ENCODE measurements at places on chromosomes 4 and X. TPM values are rescaled to one million over a fixed set of nuclear protein-coding genes. Genes with fewer than 3 reads are reported as not detected.
A peak's percentile ranks its signal among the peaks of the same experiment; 100 is the strongest.

FHIP1A gene
- 9.1 TPM for polyA plus RNA-seq

STATH gene
- not detected for polyA plus RNA-seq

PIM2 gene
- polyA plus RNA-seq: 2.0 TPM

ACOX3 gene
- polyA plus RNA-seq: 27.0 TPM

SMR3B gene
- polyA plus RNA-seq: not detected

NLGN4X gene
- polyA plus RNA-seq: 0.30 TPM

TMEM156 gene
- polyA plus RNA-seq: not detected

FGFBP2 gene
- polyA plus RNA-seq: 0.39 TPM

JADE1 gene
- 15.0 TPM for polyA plus RNA-seq

LONRF3 gene
- polyA plus RNA-seq: 0.50 TPM

SYTL5 gene
- polyA plus RNA-seq: 0.08 TPM

P2RY8 gene
- polyA plus RNA-seq: 6.1 TPM

- no peak for DNase-seq
These were observed 623.8 kb upstream of the DIPK2B start for GRCh38 chrX:45824471-45824870.

DNA sequence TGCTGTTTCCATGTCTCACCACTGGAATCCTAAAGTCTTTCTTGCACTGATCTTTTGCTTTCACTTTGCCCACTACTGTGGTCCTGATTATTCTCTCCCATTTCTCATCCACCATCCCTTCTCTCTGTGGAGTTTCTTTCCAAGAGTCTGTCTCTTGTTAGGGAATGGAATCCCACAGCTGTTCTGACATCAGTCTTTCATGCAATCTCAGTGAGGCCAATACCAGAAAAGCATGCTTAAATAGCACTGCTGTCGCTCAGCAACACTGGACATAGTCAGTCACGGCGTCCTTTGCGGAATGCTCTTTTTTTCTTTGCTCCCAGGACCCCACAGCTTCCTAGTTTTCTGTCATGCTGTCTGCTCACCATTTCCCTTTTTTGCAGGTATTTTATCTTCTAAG is 20.1 kb downstream of the SLITRK4 start:
- DNase-seq: no peak

DNA sequence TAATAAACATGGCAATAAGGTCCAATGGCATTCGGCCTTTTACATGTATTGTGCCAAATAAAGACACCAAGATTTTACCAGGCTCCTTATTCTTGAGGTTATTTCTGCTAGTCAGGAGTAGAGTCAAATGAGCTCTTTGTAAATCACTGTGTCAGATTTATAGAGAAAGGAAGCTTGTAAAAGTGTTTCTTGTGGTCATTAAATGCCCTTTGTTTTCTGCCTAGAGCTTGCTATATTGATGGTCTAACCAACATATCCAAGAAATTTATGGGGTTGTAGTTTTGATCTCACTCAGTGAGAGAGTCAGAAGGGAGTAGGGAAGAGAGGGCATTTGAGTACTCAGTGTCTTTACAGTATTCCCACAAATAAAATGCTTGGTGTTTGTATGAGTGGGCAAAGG is 86.2 kb upstream of the FRMPD4 start:
- DNase-seq: no peak

- no peak for DNase-seq
These were observed 51.5 kb upstream of the ATOH1 start for GRCh38 chr4:93777081-93777460.

GRCh38 chr4:114076899-114077570 is 97.6 kb upstream of the ARSJ start:
- DNase-seq: no peak

DNA sequence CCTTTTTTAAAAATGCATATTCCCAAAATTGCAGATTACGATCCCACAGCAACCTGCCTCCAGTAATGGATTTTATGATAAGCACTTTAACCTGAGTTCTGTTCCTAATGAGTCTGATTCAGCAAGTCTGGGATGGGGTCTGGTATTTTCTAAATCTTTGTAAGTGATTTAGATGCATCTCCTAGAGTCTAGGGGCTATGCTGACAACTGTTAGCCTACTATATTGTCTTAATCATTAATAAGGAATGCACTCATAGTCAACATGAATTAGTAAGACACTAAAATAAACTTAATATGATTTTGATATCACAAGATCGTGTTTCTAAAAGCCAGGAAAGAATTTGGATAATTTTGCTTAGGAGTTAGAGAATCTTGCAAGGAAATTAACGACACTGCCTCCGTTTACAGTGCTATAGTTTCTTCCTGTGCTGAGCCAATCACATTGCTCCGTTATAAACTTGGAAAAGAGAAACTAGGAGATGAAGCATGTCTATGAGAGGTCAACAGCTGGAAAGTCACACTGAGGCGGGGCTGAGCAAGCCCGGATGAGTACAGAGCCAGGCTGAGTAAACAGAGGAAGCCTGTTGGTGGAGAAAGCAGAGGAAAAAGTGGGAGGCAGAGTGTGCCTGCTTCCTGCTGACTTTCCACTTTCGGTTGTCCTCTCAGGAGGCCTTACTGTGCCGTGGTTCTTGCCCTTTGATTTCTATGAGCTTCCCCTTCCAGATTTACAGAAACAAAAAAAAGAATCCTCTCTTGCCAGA is 5.4 kb downstream of the SCARB2 start:
- peak; percentile 86 for DNase-seq

DNA sequence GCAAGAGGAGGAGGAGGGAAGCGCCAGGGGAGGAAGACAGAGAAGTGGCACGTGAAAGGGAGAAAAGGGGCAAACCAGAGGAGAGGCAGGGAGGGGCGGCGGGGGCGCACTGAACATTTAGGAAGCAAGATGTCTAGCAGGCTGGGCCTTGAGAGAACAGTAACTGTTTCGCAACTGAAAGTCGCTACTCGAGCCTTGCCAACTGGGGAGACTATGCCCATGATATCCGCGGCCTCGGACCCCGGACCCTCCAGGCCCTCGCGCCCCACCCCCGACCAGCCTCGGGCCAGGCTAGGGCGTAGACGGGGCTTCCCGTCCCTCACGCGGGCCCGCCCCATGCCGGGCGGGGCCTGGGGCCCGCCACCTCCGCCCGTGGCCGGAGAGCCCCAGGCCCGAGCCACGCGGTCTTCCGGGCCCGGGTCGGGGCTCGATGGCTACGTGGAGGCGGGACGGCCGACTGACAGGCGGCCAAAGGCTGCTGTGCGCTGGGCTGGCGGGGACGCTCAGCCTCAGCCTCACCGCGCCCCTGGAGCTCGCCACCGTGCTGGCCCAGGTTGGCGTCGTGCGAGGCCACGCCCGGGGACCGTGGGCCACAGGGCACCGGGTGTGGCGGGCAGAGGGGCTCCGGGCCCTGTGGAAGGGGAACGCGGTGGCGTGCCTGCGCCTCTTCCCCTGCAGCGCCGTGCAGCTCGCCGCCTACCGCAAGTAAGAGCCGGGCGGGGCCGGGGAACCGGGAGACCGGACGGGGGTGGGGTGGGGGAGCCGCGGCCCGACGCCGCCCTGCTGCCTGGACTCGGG is at the start of gene SLC25A43:
Gene SLC25A43 (plus strand): TSS at position 363 of the 798 bp plus-strand sequence. CDS start 68 bp downstream, at position 431.
- DNase-seq: peak; percentile 18

- no peak for DNase-seq
These were observed 316.7 kb downstream of the DMD start for GRCh38 chrX:32894679-32895078.

DNA sequence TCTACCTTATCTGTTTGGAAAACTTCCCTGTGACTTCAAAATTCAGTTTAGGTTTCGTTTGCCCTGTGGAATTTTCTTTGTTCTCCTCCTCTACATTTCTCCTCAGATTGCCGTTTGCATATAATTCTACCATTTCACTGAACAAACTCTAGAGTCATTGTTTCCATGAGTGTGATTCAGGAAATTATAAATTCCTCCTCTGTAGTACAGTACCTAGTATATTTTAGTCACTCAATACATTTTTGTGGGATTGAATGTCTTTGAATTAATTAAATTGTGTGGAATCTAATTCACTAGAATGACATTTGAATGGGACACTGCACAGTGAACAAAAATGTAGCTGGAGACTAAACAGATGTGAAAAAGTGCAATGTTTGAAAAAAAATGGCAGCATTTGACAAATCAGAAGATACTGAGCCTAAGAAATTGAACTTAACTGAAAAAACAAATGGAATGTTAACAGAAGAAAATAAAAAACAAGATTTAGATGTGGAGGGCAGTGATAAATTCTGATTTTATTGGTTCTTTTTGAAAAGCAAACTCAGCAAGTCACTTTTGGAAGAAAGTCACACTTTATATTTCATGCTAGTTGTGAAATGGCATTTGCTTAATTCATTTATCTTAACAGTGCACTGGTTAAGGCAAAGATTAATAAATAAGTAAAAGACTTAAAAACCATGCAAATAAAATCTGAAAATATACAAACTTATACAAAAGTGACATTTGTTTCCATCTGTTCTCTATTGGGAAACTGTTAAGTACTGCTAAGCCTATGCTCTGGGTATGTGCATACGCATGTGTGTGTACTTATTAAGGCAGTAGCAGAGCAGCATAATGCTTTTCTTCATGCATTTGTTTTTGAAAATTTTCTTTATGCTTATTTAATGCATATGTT is 512.3 kb downstream of the FAT4 start:
- no peak for DNase-seq

DNA sequence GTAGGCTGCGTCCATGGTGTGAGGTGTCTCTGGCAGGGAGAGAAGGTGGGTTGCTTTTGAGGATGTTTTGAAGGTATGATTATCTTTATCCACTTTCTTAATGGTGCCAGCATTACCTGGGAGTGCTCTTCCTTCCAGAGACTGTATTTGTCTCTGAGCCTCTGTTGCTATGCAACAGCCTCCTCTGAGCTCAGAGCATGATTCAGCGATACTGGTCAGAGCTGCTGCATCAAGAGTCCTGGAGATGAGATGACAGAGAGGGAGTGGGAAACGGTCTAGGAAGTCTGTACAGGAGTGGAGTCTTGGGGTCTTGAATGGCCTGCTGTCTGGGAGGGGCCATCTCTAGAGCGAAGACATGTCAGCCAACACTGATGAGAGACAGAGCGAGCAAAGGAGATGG is 104.4 kb upstream of the RAB40AL start:
- DNase-seq: no peak

DNA sequence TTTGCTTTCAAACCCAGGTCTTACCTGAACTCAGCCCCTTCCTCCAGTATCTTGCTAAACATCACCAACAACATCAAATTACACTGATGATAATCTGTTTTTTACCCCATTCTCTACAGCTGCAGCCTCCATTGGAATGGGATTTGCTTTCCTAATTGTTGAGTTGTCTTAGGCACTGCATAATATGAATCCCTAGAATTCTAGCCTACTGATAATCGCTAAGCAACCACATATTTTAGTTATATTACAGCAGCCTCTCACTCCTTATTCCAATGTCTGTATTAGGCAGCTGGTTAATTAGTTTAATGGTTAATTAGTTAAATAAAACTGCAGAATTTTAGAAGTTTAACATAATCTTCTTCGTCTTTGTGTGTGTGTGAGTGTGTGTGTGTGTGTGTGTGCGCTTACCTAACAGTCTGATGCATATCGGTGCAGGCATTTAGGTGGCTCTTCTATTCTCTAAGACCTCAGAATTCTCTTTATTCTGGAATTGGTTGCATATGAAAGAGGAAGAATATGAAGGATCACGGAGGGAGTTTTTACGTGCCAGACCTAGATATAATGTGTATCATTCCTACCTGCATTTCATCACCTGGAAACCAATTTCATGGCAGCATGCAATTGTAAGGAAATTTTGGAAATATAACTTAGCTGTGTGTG is 5.3 kb upstream of the COMMD8 start:
- no peak for DNase-seq

DNA sequence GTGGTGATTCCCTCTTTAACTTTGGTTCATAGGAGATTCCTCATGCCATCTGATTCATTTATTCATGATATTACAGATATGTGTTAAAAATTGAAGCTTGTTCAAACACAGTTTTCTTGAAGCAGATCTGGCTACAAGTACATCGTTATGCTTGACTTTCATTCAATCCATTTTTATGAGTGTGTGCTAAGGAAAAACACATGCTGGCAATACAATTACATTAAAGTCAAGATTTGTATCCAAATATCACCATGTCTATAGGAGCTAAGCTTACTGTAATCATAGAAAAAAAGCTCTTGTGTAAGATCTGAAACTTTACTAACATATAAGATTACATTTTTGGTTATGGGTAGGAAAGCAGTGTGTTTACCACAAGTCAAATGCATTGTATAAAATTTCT is 151.8 kb upstream of the FAT1 start:
- no peak for DNase-seq

GRCh38 chr4:143701365-143701764 is 890 bp upstream of the FREM3 start:
- no peak for DNase-seq

GRCh38 chr4:67632492-67632891 is 68.5 kb downstream of the UBA6 start:
- no peak for DNase-seq

DNA sequence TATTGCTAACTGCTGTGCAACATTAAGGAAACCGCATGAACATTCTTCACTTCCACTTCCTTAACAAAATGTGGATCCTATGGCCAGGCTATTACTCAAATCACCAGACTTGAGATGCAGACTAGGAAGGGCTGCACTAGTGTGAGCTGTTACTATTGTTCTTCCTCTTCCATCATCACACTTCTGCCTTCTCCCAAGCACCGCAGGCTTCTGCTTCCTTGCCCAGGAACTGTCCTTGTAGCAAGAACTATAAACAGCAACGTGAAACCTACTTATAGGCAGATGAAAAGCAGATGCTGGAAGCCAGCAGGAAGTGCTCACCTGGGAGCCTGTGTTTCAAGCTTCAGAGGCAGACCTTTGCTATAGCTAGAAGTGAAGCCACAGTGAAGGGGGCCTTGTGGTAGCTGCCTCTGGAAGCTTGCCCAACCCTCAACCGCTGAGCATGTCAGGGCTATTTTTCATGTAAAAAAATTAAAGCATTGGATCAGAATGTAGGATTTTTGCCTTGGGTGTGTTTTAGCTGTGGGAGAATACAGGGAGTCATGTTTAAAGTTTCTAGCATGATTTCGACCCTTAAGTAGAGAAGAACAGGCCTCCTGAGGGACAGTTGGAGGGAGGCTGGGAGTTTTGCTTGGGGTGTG is 43.9 kb downstream of the CLNK start:
- DNase-seq: peak; percentile 30

GRCh38 chr4:181688432-181688831 is 554.8 kb upstream of the TENM3 start:
- DNase-seq: no peak

GRCh38 chr4:10096201-10096977 is 20.2 kb downstream of the WDR1 start:
- peak; percentile 74 for DNase-seq

DNA sequence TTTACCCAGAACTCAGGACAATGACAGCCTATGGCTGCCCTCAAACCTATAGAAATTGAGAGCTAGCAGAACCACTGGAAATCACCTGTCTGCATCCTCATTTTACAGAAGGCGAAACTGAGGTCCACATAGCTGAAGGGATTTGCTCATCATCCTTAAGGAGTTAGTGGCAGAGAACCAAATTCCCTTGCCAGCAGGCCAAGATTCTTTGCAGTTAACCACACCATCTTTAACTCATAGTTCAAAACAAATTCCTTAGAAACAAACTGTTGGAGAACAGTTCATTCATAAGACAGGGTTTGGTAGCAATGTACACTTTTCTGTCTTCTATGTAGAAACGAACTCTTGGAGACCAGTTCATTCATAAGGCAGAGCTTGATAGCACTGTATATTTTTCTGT is 37.9 kb upstream of the RAP2C start:
- DNase-seq: no peak

GRCh38 chr4:112759313-112759712 is 122.4 kb downstream of the LARP7 start:
- DNase-seq: no peak

All from heart left ventricle (tissue), 16 donors.